Activated CD4-positive, alpha-beta T cell treated with anti-CD3 and anti-CD28 coated beads, Interleukin-2, Interleukin-4, amounts not matched to agents 100 ng/mL and 50 ng/mL, durations not matched to agents 16 hours and 8 hours (primary cell): ENCODE measurements at places on chromosomes 13 and 19.

DNA sequence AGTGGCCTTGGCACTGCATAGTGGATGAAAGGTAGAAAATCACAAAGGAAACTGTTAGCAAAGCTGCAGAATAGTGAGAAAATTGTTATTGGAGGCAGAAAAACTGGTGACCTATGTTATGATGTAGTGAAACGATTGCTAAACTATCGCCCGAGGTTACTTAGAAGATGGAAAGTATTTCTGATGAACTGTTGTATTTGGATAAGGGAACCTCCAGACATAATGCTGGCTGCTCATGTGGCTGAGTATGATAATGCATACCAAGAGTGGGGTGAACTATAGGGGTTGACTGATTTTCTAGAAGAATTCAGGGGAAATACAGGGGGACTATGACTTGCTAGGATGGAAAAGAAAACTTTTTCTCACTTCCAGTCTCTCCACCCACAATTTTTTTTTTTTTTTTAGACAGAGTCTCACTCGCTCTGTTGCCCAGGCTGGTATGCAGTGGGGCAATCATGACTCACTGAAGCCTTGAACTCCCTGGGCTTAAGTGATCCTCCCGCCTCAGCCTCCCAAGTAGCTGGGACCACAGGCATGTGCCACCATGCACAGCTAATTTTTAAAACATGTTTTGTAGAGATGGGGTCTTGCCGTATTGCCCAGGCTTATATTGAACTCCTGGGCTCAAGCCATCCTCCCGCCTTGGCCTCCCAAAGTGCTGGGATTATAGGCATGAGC, 4.4 kb upstream of the EID2 start:
- no peak for DNase-seq

DNA sequence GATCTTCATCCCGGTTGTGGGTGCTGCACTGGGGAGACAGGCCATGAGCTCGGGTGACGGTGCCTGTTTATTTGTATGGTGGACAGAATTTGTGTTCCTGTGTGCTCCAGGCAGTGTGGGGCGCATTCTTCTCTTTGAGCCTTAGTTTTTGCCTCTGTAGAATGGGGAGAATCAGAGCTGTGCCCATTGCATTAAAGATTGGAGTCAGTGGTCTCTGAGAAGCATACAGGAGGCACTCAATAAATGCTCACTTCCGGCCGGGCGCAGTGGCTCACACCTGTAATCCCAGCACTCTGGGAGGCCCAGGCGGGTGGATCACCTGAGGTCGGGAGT, 23.0 kb downstream of the NFIC start:
- DNase-seq, result no peak

GRCh38 chr19:37817180-37817981, 38.0 kb upstream of the ZNF573 start:
- no peak for DNase-seq

GRCh38 chr13:61013796-61014195, 401.9 kb downstream of the PCDH20 start:
- no peak for DNase-seq

- no peak for DNase-seq
Observed at GRCh38 chr19:38713865-38714264, 30.4 kb downstream of the CAPN12 start.

- no peak for DNase-seq
Observed at GRCh38 chr13:75296641-75297040, 185.3 kb downstream of the TBC1D4 start.

- DNase-seq, result no peak
Observed at GRCh38 chr13:105541565-105541964, 993.9 kb downstream of the EFNB2 start.
